ENCODE measurements at places on chromosomes 3 and 15. TPM values are rescaled to one million over a fixed set of nuclear protein-coding genes. Genes with fewer than 3 reads are reported as not detected.

Gene DYNC1LI1
- 28.4 TPM for total RNA-seq

Gene RHOV
- 3.6 TPM for total RNA-seq

Gene GXYLT2
- 82.8 TPM for total RNA-seq

DNA sequence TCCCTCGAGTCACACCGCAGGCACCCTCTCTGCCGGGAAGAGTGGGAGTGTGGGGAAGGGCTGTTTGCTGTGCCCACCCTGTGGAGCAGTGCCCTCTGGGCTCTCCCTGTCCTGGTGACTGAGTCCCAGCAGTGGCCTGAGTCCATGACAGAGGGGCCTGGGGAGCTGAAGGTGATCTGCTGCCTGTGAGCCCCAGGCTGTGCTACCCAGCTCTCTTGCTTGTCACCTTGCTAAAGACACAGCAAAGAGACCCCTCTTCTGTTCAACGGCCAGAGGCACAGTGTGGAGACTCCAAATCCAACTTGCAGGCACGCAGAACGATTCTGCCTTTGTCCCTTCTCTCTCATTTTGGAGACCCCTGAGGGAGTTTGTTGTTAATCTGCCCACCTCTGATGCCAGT lies 232.6 kb downstream of the OPA1 start:
- no peak for DNase-seq

Gene HEXA
- total RNA-seq: 85.5 TPM

- no peak for DNase-seq
Observed at GRCh38 chr15:55110446-55110845, 86.3 kb downstream of the RSL24D1 start.

- no peak for DNase-seq
Observed at GRCh38 chr3:14907043-14907966, 40.1 kb upstream of the NR2C2 start.

DNA sequence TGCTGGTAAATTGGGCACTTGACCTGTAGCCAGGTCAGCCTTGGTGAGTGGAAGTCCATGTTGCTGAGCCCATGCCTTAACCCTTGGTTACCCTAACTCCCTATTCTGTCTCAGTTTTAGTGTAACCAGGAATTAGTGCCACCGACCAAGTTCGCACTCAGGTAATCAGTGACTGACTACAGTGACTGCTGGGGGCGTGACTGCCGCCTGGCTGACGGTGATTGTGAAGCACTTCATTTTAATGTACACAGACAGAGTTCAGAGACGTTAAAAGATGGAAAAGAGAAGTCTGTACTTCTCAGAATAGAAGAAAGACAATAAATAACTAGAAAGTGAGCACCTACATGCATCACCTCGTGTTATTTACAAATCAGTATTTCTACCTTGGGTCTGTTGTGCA lies 17.3 kb downstream of the CFAP161 start:
- DNase-seq: no peak

DNA sequence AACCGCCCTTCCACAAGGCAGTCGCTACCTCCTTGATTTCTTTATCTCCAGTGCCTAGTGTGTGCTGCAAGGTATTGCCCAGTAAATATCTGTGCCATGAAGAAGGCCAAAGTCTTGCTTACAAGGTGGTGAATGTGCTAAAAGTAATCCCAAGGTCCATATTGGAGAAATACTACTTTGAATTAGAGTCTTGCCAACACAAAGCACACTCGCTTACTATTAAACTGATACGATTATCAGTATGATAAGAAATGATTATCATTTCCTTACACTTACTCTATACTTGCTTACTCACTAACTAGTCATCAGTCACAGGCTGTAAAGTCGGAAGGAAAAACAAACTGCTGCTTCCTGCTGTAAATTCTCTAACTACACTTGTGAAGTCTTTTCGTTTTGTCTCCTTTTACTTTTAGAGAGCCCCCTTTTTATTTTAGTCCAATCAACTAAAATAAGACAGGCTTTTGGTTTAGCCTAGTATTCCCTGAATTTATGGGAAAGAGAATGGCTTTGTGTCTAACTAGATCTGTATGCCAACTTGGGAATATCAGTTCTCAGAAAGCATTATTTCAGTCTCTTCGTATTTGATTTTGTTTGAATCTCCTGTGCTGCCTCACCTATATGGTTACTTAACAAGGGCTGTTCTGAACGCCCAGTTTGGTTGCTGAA lies 107.1 kb upstream of the TSC22D2 start:
- DNase-seq: no peak

GRCh38 chr15:36579792-36580431 lies 486 bp downstream of the CDIN1 start:
- no peak for DNase-seq

All from umbilical cord (tissue), 2 donors.